Esophagus mucosa (tissue), 1 donor: ENCODE measurements at places on chromosomes 5 and 9. TPM values are rescaled to one million over a fixed set of nuclear protein-coding genes. Genes with fewer than 3 reads are reported as not detected.

RGS14 gene
- total RNA-seq, result 59.5 TPM

- ATAC-seq, result no peak
These were observed 7.2 kb downstream of the ROPN1L start for GRCh38 chr5:10448754-10449360.

DNA sequence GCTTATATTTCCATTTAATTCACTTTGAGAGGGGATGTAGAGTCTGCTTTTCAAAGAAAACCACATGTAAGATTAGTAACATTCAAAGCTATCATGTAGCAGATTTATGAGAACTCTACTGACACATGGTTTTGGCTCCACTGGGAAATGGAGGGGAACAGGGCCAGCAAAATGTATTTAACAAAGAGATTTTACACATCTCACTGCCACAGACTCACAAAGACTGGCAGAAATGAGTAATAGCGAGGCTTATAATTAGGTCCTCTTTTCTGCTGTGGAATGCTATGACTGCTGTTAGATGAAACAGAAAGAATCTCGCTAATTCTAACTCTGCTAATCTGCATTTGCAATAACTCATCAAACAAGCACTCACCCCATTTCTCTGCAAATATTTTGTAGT is 4.5 kb downstream of the DAP start:
- ATAC-seq, result no peak

DNA sequence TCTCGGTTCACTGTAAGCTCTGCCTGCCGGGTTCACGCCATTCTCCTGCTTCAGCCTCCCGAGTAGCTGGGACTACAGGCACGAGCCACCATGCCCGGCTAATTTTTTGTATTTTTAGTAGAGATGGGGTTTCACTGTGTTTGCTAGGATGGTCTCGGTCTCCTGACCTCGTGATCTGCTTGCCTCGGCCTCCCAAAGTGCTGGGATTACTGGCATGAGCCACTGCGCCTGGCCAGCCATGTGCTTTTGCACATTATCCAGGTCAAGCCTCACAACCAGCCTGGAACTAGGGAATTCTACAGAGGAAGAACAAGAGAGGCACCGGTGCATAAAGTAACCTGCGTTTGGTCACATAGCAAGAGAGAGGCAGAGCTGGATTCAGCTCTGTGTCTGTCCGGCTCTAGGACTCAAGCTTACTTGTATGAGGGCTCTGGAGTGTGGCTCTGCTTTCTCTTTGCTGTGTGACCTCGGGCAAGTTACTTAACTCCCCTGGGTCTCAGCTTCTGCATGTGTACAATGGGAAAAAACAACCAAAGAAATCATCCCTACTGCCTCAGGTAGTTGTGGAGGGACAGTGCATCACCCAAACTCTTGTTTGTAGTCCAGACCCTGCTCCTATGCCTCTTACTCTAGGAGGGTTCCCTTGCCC is 6.3 kb downstream of the FGF18 start:
- no peak for ATAC-seq

ABLIM3 gene
- 22.4 TPM for total RNA-seq

DNA sequence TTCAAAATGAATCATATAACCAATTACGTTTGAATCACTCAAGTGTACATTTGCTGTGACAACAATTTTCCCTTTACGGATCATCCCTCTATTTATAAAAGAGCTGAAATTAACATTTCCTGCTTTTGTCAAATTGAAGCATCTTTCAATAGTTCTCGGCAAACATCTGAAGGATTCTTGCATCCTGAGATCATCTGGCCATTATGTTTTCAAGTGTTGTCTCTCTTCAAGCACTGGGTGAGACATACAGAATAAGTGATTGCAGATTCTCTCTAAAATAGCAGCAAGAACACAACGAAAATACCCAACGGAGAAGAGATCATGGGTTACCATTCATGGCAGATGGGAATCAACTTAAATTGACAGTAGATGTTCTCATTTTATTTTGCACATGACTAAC is 283.4 kb upstream of the GRAMD2B start:
- ATAC-seq, result no peak

TMEM174 gene
- total RNA-seq, result not detected

DNA sequence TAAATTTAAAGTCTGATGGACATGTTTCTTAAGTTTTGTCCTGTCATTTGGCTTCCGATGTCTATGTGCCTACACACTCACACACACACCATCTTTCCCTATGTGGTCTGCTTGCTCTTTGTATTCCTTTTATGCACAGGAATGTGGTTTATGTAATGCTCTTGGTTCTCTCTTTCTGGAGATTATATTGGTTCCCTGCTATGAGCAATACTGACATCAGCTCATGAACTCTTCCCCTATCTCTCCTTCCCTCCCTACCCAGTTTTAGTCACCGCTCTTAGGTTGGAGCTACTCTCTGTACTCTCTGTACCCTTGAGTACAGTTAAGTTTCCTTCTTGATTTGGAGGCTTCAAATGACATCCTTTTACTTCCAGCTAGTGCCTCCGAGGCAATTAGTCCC is 77.9 kb upstream of the MVB12B start:
- peak; percentile 32 for ATAC-seq

SPAAR gene
- total RNA-seq, result 0.16 TPM

FBP2 gene
- not detected for total RNA-seq

GRCh38 chr5:152995214-152995725 is 495.2 kb upstream of the GRIA1 start:
- ATAC-seq, result no peak

GRCh38 chr5:35626108-35626507 is 8.4 kb downstream of the SPEF2 start:
- no peak for ATAC-seq

- ATAC-seq, result peak; percentile 89
These were observed 16.8 kb downstream of the GLDC start for GRCh38 chr9:6628704-6629103.

GRCh38 chr5:136212252-136212721 is 19.3 kb upstream of the SMIM32 start:
- ATAC-seq, result peak; percentile 64

GRCh38 chr9:133762488-133763271 is 24.5 kb upstream of the SARDH start:
- ATAC-seq, result no peak

DNA sequence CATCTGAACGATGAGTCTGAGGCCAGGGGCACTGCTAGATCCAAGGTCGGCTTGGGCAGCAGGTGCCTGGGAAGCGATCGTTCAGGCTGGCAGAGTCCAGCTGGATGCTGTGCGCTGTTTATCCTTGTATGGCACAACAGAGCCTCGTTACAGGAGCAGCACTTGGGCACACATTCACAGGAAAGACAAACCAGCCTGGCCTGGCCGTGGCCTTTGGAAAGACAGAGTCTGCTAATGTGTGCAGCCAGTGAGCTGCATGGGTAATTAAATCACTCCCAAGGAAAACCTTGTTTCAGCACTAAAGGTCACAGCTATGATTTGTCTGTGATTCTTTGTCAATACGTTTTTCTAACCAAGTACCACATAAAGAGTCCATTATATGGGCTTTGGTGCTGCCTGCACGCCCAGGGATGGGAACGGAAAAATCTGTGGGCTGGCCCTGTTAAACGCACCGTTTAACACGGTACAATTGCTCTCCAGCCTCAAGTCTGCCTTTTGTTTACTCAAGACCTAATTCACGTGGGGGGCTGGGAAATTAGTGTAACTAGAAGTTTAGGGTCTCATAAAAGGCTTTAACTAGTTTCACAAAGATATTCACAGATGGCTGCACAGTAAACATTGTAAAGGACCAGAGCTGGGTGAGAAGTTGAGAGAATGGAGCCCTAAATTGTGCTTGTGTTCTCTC is 509.3 kb downstream of the KDM4C start:
- no peak for ATAC-seq

AHRR gene
- 1.1 TPM for total RNA-seq

- ATAC-seq, result peak; percentile 23
These were observed 1.8 kb downstream of the SURF6 start for GRCh38 chr9:133334161-133334560.

IL3 gene
- total RNA-seq, result not detected

OR1N1 gene
- not detected for total RNA-seq

C5orf34 gene
- 1.2 TPM for total RNA-seq

GRCh38 chr9:34520096-34520495 is 2.7 kb downstream of the ENHO start:
- no peak for ATAC-seq

- peak; percentile 17 for ATAC-seq
These were observed 34.4 kb upstream of the SLC6A3 start for GRCh38 chr5:1479581-1480188.

GRCh38 chr9:16075696-16076095 is 522.9 kb downstream of the CCDC171 start:
- no peak for ATAC-seq

GRCh38 chr5:28301712-28302111 is 1263.3 kb upstream of the CDH9 start:
- ATAC-seq, result no peak

DNA sequence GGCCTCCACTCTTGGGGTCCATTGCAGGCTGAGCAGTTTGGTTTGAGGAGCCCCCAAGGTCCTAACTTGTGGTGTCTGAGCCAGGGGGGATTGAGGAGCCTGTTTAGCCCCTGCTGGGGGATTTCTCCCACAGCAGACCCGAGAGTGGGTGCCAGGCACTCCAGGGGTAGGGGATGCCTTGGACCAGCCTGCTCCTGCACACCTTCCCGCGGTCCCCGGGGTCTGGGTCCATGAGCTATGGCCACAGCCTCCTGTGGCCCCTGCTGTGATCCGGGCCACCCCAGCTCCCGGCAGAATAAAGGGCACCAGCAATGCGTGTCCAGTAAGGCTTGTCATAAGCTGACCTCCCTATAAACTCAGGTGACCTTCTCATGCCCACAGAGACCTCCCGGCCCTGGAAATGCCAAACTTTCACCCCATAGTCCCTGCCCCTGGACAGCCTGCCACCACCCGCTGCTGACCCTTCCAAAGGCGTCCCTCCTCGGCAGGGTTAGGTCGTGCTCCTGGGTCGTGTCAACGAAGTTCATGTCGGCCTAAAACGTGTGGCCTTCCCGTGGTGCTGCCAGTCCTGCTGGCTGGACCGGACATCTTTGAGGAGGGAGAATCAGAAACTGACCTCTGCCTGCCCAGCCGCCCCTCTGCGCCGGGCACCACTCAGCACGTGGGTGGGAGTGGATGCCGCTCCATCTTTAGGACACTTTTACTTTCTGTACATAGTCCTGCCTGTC is 137.6 kb downstream of the MRPL36 start:
- no peak for ATAC-seq

ROR2 gene
- total RNA-seq, result 2.5 TPM

GRCh38 chr5:155091768-155092717 is 78.5 kb downstream of the KIF4B start:
- peak; percentile 62 for ATAC-seq

- ATAC-seq, result no peak
These were observed 36.9 kb upstream of the TCERG1 start for GRCh38 chr5:146410272-146410671.

C9orf72 gene
- 6.4 TPM for total RNA-seq

GRCh38 chr5:41695920-41696582 is 174.2 kb downstream of the OXCT1 start:
- ATAC-seq, result peak; percentile 11

GRCh38 chr9:134230942-134231325 is 66.6 kb upstream of the RNU6ATAC start:
- ATAC-seq, result no peak

DNA sequence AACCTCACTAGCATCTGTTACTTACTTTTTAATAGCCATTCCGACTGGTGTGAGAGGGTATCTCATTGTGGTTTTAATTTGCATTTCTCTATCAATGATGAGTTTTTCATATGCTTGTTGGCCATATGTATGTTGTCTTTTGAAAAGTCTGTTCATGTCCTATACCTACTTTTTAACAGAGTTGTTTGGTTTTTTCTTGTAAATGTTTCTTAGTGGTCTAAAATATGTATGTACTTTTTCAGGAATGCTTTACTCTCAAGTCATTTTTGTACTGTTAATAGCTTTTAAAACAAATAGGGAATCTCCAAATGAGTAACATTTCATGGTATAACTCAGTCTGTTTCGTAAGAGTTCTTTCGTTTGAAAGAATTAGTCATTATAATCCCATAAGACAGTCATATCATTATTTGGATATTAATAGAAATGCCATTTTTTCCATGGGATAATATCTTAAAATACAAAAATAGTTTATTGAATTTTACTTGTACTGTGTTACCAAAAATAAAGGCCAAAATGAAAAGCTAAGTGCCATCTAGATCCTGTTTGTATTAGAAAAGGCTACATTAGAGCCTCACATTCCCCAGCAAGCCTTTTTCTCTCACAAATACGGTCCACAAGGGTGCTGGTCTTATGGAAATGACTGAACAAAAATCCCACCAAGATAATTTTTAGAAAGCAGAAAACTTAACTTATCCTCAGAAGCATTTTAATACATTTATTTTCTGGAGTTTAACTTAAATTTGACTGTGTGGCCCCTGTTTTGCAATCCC is 247.7 kb downstream of the PJA2 start:
- ATAC-seq, result no peak

TAL2 gene
- total RNA-seq, result not detected

SNCB gene
- total RNA-seq, result not detected

SOHLH1 gene
- total RNA-seq, result not detected

- ATAC-seq, result no peak
These were observed 1.5 kb downstream of the FCN1 start for GRCh38 chr9:134916161-134916665.

- ATAC-seq, result peak; percentile 70
These were observed 44.5 kb upstream of the NR5A1 start for GRCh38 chr9:124551472-124552272.

DNA sequence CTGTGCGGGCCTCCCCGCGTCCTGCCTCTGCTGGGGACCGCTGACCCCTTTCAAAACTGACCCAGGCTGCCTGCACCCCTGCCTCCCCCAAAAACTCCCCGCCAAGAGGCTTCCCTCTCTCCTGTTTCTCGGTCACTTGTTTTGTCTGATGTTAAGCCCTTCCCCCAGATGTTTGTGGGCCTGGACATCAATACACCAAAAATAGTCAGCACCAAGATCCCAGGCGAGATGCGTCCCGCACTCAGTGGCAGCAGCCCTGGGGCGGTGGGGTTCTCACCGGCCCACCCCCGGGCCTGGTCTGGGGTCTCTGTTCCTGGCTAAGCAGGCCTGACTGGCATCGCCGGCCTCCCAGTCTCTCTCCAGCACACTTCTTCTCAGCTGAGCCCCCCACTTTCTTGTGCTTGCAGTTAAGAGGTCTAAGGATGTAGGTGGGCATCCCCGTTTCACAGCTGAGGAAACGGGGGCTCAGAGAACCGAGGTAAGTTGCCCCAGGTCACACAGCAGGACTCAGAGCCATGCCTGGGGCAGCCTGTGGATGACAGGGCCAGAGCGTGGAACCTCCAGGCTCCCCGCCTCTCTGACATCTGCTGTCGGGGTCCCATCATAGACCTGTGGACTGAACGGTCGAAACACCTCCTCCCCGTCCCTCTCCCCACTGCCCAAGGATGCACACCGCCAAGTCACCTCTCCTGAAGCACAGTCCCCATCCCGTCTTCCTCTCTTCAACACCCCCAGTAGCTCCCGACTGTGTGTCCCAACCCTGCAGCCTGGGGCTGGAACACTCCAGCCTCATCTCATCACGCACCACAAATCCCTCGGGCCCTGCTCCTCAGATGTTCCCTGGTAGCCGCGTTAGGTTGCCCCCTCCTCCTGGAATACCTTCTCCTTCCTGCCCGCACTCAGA is 16.8 kb downstream of the FIBCD1 start:
- ATAC-seq, result no peak

DNA sequence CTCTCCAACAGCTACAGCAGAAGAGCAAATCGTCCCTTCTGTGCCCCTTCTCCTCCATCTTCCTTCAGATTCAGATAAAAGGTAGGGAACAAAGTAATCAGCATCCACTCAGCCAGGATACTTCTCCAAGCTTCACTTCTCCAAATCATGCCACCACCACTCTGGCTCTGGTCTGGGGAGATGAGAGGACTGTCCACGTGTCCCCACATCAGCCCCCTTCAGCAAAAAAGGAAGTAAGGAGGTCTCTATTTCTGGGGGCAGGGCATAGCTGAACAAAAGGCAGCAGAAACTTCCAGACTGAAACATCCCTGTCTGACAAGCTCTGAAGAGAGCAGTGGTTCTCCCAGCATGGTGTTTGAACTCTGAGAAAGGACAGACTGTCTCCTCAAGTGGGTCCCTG is 116.9 kb downstream of the C5orf15 start:
- ATAC-seq, result no peak
